ENCODE measurements at places on chromosomes 13 and 19. TPM values are rescaled to one million over a fixed set of nuclear protein-coding genes. Genes with fewer than 3 reads are reported as not detected.

Gene NUCB1
- total RNA-seq = 186 TPM

Gene TYROBP
- not detected for total RNA-seq

Gene IGFL1
- total RNA-seq = 0.37 TPM

Gene TRIM28
- total RNA-seq = 425 TPM

Gene LRG1
- 0.56 TPM for total RNA-seq

Gene SOHLH2
- 0.07 TPM for total RNA-seq

Gene ZNF28
- total RNA-seq = 10.2 TPM

Gene LILRA6
- not detected for total RNA-seq

Gene OLFM2
- total RNA-seq = 4.3 TPM

Gene FXYD3
- 658 TPM for total RNA-seq

Gene KLK12
- total RNA-seq = 33.1 TPM

Gene URAD
- not detected for total RNA-seq

Gene ZNF628
- total RNA-seq = 3.7 TPM

Gene SCEL
- total RNA-seq = 73.9 TPM

Gene KRTDAP
- 58.3 TPM for total RNA-seq

Gene OR2Z1
- not detected for total RNA-seq

Gene NKPD1
- total RNA-seq = 2.3 TPM

Gene C19orf18
- 0.28 TPM for total RNA-seq

Gene GIPR
- total RNA-seq = 3.7 TPM

Gene OR4F17
- not detected for total RNA-seq

Gene MPND
- 5.8 TPM for total RNA-seq

Gene ZNF135
- 1.0 TPM for total RNA-seq

Gene LGALS4
- total RNA-seq = 0.35 TPM

Gene GRK1
- not detected for total RNA-seq

Gene IGSF23
- total RNA-seq = not detected

Gene PCSK4
- total RNA-seq = 0.28 TPM

Gene ACER1
- not detected for total RNA-seq

Gene UPK1A
- not detected for total RNA-seq

Gene ZNF835
- total RNA-seq = 0.21 TPM

Gene FGF9
- not detected for total RNA-seq

Gene OR7C1
- not detected for total RNA-seq

Gene IGFL4
- total RNA-seq = not detected

Gene PTH2
- total RNA-seq = not detected

Gene RFXAP
- 1.9 TPM for total RNA-seq

Gene HIPK4
- not detected for total RNA-seq

Gene IRGC
- total RNA-seq = not detected

Gene YJU2
- 29.8 TPM for total RNA-seq
